ENCODE measurements at places on chromosomes 4 and X.

- DNase-seq: no peak
These were observed 1420.5 kb downstream of the PCDH7 start for GRCh38 chr4:32140636-32141035.

DNA sequence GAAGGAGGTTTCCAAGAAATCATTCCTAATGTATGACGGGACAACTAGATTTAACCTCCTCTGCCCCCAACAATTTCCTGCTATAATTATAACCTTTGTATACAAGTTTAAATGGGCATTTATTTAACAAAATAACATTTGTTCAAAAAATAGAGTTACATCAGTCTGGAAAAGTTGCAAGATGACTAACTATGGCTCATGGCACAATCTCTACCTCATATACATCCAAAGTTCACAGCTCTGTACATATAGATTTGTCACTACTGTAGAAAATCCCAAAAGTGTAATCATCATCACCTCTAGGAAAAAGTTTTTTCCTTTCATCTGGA, 3.8 kb upstream of the RPS6KA3 start:
- DNase-seq: no peak

GRCh38 chr4:1330761-1331590, 16.0 kb upstream of the UVSSA start:
- no peak for DNase-seq

- no peak for DNase-seq
These were observed 149.1 kb downstream of the SLC39A8 start for GRCh38 chr4:102196221-102196620.

- DNase-seq: no peak
These were observed 504.3 kb upstream of the ZFP42 start for GRCh38 chr4:187491286-187491685.

GRCh38 chr4:152938237-152938947, 2.3 kb downstream of the FHDC1 start:
- peak; percentile 58 for DNase-seq

GRCh38 chr4:184649971-184650855, 675 bp downstream of the PRIMPOL start:
- peak; percentile 45 for DNase-seq

DNA sequence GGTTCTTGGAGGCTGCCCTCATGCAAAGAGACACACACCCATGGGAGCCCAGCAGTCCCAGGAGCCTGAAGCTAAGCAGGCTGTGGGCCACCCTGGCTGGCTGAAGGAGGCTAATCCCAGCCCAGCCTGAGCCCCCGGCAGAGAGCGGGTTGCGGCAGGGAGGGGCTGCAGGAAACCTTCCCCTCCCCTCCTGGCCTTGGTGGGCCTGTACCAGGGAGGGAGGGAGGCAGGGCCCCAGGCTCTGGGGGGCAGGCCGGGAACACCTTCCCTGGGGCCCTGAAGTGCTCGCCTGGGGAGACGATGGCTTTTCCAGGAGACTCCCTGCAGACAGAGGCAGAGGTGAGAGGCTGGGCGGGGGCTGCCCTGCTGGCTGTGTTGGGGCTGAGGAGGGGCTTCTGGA, 3.7 kb downstream of the BGN start:
- DNase-seq: no peak

- no peak for DNase-seq
These were observed 7.0 kb downstream of the RAI2 start for GRCh38 chrX:17854069-17854468.

DNA sequence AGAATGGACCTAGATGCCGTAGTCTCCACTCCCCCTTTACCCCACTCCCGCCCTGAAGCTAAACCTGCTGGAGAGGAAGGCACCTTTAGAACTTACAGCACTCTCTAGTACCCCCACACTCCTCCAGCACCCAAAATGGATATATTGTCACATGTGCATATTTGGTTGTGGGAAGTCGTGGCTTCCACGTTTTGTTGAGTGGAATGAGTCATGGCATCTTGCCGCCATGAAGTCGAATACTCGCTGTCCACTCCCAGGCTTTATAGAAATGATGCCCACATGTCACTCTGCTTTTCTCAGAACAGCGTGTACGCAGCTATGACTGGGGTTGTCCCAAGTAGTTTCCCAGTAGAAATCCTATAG, 545 bp downstream of the ABCE1 start:
- no peak for DNase-seq

DNA sequence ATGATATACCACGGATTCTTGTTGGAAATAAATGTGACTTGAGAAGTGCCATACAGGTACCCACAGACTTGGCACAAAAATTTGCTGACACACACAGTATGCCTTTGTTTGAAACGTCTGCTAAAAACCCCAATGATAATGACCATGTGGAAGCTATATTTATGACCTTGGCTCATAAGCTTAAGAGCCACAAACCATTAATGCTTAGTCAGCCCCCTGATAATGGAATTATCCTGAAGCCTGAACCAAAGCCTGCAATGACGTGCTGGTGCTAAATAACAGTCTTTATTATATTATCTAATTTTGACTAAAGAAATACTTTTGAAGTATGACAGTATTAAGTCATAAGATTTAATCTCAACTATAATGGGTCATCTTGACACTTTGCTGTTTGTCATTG, 18.9 kb downstream of the RAB33B start:
- no peak for DNase-seq

GRCh38 chr4:93217431-93217830, 611.1 kb upstream of the ATOH1 start:
- DNase-seq: no peak

GRCh38 chr4:31009926-31010325, 289.8 kb downstream of the PCDH7 start:
- DNase-seq: no peak

DNA sequence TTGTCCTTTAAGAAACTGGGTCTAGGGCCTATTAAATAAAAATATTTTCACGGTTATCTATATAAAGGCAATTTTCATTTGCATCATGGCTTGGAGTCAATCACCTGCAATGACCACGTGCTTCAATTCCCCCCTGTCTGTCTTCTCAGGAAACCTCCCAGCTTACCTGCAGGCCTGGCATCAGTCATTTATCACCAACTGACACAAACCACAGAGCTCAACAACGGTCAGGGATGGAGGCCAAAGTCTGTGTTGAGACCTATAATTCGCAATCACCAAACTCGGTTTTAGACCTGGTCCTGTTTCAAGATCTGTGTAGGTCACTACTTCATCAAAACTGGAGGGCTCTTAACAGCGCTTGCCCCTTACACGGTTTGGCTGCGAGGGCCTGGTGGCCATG, 1.9 kb downstream of the SLC9A7 start:
- no peak for DNase-seq

DNA sequence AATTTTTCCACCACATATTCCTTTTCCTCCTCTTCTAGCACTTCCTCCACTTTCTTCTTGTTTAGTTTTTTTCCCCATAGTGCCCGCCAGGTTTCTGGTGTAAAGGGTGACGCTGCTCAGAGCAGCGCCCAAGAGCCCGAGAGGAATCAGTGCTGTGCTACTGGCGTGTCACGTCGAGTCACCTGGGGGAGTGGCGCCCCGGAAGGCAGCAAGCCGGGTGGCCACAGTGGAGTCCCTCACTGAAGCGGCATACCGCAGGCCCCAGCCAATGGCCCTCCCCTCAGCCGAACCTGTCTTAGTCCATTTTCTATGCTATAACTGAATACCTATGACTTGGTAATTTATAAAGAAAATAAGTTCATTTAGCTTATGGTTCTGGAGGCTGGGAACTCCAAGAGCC, 51.5 kb downstream of the SPIN4 start:
- no peak for DNase-seq

GRCh38 chr4:108473163-108473720, 147.1 kb upstream of the RPL34 start:
- DNase-seq: no peak

DNA sequence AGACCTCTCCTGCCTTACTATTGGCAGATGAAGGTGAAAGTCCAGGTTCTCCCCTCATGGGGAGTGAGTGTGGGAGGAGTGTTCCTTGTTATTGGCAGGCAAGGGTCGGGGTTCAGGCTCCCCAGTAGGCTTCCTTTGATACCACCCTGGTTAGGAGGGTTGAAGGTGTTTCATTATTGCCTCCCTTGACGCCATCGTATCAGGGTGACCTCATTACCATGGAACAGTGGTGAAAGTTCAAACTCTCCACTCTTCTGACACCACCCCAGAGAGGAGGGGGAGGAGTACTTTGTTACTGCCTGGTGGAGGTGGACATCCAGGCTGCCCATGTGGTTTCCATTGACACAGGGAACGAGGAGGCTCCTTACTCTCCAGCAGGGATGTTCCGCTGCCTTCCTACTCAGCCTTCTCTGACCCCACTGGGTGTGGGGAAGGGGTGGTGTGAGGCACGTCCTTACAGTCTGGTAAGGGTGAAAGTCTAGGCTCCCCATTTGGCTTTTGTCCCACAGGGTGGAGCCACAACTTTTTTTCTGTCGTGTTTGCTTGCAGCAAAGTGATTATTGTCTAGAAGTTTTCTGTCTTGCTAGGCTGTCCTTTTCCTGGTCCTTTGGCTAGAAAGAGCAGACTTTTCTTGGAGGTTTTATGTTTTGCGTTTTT, 37.2 kb upstream of the USP9X start:
- no peak for DNase-seq

DNA sequence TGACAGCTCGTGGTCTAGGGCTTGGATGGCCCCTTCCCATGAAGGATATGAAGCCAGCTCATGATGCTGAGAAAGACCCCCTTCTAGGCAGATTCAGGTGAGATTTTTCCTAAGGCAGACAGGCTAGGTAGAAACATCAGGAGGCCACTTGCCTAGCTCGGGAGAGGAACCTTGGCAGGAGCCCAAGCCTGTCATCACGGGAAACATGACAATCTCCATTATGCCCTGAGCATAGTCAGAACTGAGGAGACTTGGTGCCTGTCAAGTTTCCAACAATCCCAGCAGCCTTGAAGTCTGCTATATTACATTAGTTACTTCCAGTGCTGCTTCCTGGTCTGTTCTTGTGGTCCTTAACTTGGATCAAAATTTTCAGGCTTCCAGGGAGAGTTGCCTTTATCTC, 18.7 kb upstream of the WDR1 start:
- no peak for DNase-seq

- no peak for DNase-seq
These were observed 156.4 kb upstream of the GYPA start for GRCh38 chr4:144296941-144297340.

- no peak for DNase-seq
These were observed 21.5 kb downstream of the FHDC1 start for GRCh38 chr4:152957437-152958171.

DNA sequence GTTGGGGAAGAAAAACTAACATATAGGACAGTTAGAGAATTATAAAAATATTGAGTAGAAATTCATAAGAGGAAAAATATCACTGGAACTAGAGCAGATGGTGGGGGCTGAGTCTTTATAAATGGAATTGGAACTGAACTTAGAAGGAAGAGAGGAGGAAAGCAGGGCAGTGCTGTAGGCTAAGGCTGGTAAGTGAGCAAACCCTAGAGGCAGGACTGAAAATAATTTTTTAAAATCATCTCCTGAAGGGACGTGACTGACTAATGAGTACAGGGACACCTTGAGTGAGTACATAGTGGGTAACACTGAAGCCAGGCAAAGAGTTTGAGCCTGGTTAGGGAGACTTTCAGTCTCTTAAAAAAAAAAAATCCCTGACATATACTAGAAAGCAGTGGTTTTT, 63.3 kb downstream of the GALNT7 start:
- no peak for DNase-seq

GRCh38 chrX:101744085-101744484, 84.4 kb upstream of the ARMCX2 start:
- no peak for DNase-seq

- DNase-seq: no peak
These were observed 116.0 kb upstream of the PUDP start for GRCh38 chrX:7263961-7264360.

DNA sequence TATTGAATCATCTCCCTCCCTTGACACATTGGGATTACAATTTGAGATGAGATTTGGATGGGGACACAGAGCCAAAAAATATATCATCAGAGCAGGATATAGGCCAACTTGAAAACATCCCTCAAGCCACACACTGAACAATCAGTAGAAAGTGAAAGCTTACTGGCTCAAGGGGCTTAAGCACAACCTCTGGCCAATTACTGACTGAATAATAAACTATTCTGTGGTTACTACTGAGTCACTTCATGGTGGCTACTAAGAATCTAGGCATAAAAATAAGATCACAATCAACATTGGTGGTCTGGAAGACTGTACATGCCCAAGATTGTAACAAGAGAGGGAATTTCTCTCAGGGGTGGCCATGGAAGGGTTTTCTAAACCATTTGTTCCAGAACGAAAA, 27.4 kb upstream of the GPR174 start:
- no peak for DNase-seq

GRCh38 chr4:94235825-94236224, 28.2 kb downstream of the SMARCAD1 start:
- no peak for DNase-seq

Data from NCI-H1092 (cell line).